Kidney capillary endothelial cell (primary cell): ENCODE measurements at places on chromosomes 1 and 21.

DNA sequence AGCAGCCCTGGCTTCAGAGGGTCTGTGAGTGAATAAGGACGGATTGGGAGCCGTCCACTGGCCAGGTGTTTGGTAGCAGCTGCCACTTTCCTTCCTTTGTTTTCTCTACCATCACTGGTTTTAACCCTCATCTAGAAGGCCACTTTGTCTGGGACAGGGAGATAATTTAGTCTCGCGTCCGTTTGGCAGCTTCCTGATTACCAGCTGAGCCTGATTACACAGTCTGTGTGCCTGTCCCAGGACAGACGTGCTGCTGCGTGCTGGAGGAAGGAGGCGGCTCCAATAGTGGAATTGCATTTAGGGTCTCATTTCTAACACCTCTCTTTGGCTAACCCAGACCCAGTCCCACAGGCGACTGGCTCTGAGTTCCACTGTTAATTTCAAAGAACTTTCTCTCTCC is 24.6 kb upstream of the CASQ2 start:
- no peak for DNase-seq

- no peak for DNase-seq
These were observed 26.0 kb downstream of the HMGCS2 start for GRCh38 chr1:119742677-119743076.

DNA sequence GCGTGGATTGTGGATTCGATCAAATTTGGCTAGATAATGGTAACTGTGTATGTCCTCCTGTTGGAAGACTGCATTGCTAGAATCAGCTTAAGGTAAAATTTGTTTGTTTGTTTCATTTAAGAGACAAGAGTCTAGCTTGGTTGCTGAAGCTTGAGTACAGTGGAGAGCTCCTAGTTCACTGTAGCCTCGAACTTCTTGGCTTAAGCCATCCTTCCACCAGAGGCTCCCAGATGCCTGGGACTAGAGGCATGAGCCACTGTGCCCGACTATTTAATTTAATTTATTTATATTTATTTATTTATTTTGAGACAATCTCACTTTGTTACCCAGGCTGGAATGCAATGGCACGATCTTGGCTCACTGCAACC is 1.5 kb downstream of the PHACTR4 start:
- no peak for DNase-seq

GRCh38 chr1:232987774-232988140 is 37.3 kb downstream of the NTPCR start:
- DNase-seq = no peak

GRCh38 chr21:38436341-38436740 is 61.9 kb downstream of the ERG start:
- DNase-seq = no peak

- DNase-seq = no peak
These were observed 536.8 kb downstream of the MATN1 start for GRCh38 chr1:30186586-30186985.

DNA sequence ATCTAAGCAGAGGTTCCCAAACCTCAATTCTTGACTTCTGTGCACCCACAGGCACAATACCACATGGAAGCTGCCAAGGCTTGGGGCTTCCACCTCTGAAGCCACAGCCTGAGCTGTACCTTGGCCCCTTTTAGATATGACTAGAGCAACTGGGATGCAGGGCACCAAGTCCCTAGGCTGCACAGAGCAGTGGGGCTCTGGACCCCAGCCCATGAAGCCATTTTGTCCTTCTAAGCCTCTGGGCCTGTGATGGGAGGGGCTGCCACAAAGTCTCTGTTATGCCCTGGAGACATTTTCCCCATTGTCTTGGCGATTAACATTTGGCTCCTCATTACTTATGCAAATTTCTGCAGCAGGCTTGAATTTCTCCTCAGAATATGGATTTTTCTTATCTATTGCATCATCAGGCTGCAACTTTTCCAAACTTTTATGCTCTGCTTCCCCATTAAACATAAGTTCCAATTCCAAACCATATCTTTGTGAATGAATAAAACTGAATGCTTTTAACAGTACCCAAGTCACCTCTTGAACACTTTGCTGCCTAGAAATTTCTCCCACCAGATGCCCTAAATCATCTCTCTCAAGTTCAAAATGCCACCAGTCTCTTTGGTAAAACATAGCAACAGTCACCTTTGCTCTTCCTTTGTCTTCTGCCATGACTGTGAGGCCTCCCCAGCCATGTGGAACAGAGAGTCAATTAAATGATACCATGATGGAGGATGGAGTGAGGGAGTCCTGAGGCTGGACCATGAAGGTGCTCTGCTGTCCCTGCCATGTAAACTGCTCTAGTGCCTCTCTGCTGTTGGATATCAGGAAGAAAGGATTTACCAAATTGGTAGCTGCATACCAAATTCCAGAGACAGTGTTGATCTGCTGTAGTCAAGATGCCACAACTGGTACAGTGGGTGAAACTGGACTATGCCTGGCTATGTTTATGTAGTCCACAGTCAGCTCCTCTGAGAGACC is 37.6 kb downstream of the RUNX3 start:
- DNase-seq = no peak

- no peak for DNase-seq
These were observed 132.9 kb upstream of the ERG start for GRCh38 chr21:38631206-38631605.

- DNase-seq = no peak
These were observed 5.8 kb downstream of the CLEC20A start for GRCh38 chr1:178490967-178491366.

- no peak for DNase-seq
These were observed 8.0 kb upstream of the LEFTY2 start for GRCh38 chr1:225949041-225949440.

GRCh38 chr21:33397717-33398116 is 5.5 kb upstream of the IFNGR2 start:
- DNase-seq = no peak

GRCh38 chr1:219081943-219082925 is 91.4 kb upstream of the LYPLAL1 start:
- DNase-seq = no peak

DNA sequence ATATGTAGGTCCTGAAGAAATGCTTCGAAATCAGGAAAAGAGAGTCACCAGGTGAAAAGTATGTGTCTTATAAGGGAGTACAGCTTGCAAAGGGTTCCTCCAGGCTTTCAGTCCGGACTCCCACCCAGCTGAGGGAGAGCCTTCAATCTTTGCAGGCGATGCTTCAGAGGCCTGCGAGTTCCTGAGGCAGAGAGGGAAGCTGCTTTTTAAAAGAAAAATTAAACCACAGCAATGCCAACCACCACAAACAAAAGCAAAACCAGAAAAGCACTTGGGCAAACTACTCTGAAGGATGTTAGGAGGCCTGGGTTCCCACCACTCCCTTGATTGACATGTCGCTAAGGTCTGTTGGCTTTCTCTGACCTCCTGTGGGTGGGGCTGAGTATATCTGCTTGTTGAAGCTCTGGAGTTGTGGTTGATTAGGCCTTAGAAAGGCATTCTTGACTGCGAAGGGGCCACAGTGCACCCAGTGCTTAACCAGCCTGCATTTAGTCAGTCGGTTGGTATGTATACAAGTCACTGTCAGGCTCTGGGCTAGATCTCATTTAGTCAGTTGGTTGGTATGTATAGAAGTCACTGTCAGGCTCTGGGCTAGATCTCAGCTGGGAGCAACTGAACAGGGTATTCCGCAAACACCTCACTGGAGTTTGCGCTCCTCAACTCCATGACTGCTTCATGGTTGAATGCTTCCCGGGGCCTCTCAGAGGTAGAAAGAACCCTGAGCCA is 1.2 kb downstream of the NIPAL3 start:
- no peak for DNase-seq

GRCh38 chr1:152577168-152577567 is 3.1 kb downstream of the LCE3D start:
- DNase-seq = no peak

DNA sequence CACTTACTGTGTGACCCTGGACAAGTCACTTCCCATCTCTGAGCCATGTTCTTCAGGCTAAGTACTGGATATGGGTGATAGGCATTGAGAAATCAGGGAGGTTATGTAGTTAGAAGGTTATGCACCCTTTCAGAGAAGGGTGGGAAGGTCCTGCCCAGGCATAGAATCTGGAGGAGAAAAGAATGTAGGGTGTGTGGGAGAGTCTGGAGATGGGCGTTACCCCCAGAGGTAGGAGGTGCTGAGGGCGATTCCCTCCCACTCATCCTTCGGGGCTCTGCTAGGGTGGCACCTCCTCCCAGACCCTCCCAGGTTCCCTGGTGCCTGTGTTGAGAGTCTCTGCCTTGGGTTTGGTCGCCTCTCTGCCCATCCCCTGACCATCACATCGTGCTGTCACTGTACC is 51.1 kb downstream of the IGSF21 start:
- DNase-seq = no peak
